Glutamatergic neuron (in vitro differentiated cells): ENCODE measurements at places on chromosomes 3 and 15. TPM values are rescaled to one million over a fixed set of nuclear protein-coding genes. Genes with fewer than 3 reads are reported as not detected.

GRCh38 chr15:67142092-67142766 is 76.8 kb downstream of the SMAD3 start:
- DNase-seq = no peak

DNA sequence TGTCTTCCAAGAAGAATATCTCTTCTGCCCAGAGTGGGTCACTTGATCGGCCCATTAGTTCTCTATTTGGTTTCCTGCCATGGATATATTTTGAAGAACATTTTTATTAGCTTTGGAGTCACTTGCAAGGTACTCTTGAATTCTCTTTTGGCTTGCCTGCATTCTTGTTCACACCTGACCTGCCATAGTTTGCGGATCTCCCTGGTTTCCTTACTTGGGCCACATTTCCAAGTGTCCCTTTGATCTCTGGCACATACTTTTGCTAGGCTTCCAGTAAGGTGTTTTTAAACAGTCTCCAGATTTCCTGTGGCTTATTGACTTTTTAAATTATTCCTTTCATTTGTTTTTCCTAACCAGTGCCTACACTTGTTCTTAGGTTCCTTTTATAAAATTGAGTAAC is 488.5 kb upstream of the MDFIC2 start:
- no peak for DNase-seq

DNA sequence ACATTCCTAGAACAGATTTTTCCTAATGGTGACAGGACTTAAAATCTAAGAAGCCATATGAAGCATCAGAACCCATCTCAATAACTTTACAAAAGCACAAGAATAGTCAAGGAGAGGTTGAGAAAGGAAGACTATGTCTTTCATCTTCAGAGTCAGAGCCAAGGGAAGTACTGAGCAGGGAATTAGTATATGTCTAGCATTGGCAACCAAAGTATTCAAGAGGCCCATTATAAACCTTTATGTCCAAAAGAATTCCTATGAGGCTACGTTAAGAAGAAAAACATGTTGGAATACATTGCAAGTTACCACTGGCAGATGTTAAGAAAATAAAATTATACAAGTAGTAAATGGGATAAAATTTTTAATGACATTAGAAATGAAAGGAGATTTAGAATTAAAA is 150.5 kb downstream of the MAGI1 start:
- no peak for DNase-seq

GRCh38 chr3:106359692-106360091 is 490.9 kb upstream of the CBLB start:
- DNase-seq = no peak

GRCh38 chr15:68672781-68673205 is 94.0 kb downstream of the CORO2B start:
- no peak for DNase-seq

DNA sequence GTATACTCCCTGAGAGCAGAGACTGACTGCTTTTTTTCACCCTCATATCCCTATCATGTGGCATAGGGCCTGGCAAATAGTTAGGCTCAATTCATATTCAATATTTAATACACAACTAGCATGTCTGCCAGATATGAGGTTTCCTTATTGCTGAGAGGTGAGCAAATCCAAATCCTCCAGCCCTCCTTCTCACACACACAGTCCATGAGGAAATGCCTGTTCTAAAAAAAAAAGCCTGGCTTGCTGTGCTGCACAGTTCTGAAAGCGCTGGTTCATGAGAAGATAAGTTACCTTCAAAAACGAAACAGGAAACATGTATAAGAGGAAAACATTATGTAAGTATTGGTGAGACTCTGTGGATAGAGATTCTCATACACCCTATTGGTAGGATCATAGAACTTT is 15.5 kb upstream of the ACAP2 start:
- no peak for DNase-seq

GRCh38 chr3:20741381-20741780 is 555.4 kb upstream of the SGO1 start:
- no peak for DNase-seq

DNA sequence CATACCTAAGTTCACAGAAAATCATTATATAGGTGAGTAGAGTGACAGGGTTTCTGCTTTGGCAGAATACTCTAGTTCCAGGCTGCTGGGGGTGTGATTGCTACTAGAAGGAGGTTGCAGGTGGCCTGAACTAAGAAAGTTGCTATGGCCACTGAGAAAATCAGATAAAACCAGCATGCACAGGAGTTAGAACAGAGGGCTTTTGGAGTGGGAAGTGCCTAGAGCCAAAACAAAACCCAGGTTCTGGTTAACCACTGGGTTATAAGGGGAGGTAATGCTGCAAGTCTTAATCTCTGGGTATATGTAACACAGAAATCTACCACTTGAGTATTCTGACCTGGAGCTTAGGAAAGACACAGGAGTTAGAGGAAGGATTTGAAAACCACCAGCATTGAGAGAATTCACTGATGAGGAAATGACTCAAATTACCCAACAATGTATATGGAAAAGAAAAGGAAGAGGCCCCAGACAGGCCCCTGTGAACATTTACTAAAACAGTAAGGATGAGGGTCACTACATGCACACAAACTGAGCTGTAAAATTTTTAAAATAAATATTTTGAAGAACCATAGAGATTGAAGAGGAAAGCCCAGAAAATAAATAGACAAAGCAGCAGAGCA is 60.0 kb downstream of the PLOD2 start:
- DNase-seq = no peak

DNA sequence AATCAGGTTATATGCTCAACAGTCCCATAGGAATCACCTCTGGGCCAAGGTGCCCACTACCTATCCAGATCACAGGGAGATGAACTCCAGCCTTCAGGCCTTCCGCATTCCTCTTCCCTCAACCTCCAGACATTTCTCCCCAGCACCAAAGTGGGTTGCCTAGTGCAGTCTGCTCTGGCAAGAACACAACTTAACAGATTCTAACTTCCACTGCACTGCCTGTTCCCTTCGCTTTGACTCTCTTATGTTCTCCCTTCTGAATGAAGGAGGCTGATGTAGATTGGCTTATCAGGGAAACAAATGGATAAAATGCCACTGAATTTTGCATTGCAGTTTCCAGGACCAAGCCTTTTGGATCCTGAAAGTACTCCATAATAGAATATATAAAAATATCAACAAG is 106.3 kb downstream of the SRGAP3 start:
- DNase-seq = no peak

GRCh38 chr15:40845036-40845435 is 1.2 kb downstream of the SPINT1 start:
- DNase-seq = no peak

DNA sequence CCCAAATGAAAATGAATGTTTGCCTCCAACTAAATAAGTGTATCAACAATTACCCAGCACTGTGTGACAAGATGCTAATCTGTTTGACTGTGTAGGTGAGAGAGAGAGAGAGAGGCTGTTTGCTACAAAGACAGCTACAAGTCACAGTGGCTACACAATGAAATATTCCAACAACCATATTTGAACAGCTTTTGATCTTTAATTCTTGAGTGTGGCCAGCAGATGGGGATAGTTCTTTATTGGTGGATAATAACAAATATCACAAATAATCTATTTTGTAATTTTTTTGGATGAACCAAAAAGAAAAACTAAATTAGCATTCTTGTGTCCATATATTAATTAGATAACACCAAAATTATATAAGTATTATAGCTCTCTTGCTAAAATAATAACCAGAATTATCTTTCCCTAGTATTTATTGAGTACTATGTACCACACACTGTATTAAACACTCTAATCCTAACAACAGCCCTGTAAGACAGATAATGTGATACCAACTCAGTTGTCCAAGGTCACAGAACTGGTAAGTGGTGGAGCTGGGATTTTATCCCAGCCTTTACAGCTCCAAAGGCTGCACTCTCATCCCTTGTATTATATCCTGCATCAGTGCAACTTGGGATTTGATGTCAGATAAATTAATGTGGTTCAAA is 61.9 kb upstream of the C3orf80 start:
- DNase-seq = no peak

DNA sequence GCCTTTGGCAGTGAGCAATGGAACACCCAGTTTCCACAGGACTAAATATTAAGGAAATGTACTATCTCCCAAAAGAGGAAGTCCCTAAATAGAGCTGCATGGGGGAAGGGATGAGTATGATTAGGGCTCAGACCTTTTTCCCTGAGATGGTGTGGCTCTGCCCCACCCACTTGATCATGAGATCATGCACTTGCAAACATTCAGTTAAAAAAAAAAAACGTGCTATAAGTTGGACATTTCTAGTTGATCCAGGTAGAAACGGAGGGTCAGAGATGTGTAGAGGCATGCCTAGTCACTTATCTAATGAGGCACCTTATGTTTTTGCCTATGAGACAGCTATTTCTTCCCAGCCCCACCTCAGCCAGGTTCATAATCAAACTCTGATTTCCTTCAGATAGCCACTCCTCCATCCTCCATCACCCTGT is 24.5 kb upstream of the SSR3 start:
- no peak for DNase-seq

DNA sequence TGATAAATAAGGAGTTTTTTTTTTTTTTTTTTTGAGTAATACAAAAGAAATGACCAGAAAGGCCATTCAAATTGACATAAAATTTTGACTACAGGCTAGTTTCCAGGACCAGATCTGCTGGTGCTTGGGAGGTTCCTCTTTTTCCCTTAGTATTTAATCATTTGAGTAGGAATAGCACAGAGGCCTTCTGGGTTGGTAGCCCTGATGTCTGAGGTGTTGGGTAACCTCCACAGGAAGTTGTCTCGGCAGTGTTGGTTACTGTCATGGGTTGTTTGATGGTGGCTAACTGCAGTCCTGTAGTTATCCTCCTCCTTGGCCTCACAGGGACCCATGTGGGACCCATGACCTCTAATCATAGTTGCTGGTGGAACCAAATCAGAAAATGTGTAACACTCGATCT is 91.1 kb downstream of the USP13 start:
- DNase-seq = no peak

DNA sequence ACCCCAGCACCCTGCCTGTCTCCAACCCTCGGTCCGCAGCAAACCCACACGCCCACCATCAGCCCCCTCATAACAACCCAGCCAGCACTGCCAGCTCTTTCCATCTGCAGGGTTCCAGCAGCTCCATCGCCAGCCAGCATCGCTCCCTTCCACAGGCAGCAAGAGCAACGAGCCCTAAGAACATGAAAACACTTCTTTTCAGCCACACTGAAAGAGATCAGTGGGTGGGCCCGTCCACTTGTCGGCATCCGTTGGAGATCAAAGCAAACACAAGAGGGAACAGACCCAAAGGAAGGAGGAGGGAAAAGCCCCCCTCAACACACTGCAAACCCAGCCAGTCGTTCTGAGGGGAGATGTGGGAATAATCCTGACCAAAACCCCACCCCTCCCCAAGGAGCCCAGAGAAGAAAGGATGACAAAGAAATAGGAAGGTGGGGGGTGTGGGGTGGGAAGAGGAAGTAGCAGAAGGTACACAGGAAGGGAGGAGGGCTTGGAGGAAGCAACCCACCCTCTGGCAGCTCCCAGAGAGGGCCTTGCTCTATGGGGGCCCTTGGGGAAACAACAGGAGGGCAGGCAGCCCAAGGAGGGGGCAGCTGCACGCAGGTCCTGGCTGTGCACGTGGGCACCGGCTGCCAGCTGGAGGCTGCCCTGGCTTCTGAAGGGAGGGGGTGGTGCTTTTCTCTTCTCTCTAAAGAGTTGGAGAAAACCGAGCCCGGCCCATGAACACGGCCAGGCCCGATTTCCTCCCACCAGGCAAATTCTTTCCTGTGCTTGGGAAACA is 473.6 kb upstream of the PROK2 start:
- DNase-seq = no peak

DNA sequence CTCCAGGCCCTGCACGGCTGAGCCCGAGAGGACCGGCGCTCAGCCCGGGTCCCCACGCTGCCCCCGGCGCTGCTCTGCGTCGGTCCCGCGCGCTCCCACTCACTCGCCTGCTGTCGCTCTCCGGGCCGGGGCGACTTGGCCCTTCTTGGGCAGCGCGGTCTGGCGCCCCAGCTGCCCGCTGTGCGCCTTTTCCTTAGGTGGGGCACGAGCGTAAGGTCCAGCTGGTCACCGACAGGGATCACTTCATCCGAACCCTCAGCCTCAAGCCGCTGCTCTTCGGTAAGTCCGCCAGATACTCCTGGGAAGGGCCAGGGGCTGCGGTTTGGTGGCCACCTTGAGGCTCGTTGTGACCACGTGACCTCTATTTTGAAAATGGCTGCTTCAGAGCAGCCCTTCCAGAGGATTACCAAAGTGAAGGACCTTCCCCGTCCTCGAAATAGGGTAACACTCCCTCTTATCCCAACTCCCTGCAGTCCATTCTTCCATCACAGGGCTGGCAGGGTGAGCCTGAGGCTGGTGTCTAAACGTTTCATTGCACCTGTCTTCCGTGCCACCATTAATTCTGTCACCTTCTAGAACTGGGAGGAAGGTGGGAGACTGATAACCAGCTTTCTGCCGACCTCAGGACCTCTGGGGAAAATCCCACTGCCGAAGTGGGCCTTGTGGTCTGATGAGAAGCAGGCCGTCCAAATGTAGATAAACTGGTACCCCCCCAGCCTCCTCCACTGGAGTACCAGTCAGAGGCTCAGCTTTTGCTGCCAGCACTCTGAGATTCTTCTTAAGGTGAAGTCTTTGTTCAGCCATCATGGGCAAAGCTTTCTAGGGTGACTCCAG is 812 bp downstream of the P4HTM start:
- DNase-seq = peak; percentile 32

- DNase-seq = no peak
These were observed 5.8 kb downstream of the C3orf20 start for GRCh38 chr3:14680716-14681115.

- DNase-seq = no peak
These were observed 73.1 kb downstream of the NR2E3 start for GRCh38 chr15:71883447-71883846.

DNA sequence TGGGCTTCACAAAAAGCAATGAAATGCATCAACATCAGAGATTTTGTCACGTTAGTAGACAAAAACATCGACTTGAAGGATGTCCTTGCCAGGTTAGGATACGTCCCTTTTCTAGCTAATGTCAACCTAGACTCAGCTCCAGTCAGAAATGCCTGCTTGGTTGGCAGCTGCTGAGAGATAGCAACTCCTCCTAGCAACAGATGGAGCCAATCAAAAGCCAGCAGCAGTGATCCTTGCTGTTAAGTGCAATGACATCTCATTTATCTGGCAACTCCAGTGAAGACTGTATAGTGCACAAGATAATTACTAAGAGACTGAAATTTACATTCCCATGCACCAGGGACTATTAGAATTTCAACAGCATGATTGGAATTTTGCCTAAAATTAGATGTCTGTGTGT is 424.1 kb downstream of the FGF12 start:
- peak; percentile 45 for DNase-seq

DNA sequence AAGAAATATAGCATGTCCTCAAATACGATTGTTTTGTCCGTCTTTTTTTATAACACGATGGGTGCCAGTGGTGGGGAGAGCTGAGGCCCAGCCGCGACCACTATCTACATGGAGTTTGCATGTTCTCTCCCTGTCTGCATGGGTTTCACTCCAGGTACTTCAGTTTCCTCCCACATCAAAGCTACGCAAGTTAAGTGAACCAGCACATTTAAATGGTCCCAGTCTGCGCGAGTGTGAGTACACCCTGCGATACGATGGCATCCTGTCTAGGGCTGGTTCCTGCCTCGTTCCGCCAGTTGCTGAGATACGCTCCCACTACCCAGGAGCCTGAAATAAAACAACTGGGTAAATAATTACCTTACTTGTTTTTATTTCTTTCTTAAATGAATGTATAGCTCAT is 40.6 kb downstream of the ATP13A3 start:
- DNase-seq = no peak

PSMD6 gene
- 78.6 TPM for total RNA-seq

FBXL2 gene
- 21.4 TPM for total RNA-seq

CCDC9B gene
- total RNA-seq = 0.49 TPM

SLC9C1 gene
- not detected for total RNA-seq

TUSC7 gene
- not detected for total RNA-seq

STXBP5L gene
- 54.7 TPM for total RNA-seq

THRB gene
- total RNA-seq = 0.56 TPM

CPN2 gene
- total RNA-seq = not detected
